HEK293T (cell line): ENCODE measurements at places on chromosomes 11 and 22.

DNA sequence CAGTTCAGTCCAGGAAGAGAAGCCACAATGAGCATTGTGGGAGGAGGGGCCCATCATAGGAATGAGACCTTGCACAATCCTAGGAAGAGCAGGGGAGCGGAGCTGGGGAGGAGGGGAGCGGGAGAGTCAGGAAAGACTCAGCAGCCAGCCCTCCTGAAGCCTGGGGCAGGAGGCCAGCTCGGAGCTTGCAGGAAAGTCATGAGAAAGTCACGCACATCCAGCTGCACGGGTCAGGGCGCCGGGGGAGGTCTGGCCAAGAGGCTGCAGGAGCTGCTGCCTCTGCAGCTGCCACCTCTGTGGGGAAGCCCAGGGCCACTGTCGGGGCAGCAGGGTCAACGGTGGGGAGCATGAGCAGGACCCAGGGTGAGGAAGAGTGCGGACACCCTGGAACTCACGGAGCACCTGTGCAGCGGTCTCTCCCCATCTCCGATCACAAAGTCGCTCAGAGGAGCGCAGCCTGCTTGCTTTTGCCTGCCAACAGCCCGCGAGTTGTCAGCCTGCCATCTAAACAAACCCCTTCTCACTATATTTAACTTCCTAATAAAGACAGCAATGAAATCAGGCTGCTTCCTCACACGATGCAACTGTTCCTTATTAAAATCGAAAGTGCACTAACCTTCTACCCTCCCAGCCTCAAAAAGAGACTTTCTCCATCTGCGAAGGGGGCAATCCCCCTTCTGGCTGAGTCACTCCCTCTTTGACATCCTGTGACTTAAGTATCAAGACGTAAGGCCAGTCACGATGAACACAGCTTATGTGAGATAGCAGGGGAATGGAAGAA is 52.9 kb upstream of the RTL6 start:
- no peak for DNase-seq

GRCh38 chr11:104581246-104581980 is 316.8 kb downstream of the CASP12 start:
- DNase-seq: no peak

DNA sequence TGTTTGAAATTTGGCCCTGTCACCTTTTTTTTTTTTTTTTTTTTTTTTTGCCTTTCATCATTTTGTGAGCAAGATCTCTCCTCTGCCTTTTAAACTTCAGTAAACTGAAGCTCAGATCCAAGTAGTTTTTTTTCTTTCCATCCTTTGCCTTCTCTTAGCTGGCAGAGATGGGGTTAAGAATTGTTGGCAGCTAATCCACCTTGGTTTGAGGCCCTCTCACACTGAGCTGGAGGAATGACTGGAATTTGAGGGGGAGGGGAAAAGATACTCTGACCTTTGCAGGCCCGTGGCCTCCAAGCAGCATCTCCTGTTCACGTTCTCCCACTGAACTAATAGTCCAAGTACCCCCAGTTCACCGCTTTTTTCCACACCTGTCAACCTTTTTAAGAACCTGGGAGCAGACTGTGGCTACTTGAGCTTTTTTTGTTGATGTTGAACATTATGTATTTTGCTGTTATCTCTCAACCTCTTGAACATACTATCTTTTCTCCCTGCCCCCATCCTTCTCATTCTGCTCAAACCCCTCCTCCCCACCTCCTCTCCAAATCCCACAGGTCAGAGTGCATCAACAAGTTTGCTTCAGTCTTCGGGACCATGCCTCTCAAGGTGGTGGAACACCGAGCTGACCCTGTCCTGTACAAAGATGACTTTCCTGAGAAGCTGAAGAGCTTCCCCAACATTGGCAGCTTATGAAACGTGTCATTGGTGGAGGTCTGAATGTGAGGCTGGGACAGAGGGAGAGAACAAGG is 66.2 kb downstream of the ALX4 start:
- DNase-seq: no peak

DNA sequence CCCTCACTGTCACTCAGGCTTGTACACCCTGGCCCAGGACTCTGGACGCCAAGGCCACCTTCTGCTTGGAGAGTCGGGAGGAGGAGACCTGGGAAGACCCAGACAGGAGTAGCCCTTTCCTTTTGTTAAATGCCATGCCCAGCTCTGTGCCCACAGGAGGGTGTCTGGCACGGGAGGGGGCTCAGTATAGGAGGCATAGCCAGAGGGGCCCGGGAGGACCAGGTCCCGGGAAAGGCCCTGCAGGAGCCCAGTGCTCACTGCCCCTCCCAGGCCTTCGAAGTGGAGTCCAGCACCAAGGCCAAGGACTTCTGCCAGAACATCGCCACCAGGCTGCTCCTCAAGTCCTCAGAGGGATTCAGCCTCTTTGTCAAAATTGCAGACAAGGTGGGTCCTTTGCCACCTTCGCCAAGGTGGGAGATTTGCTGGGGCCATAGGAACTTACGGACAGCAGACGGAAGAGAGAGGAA is 79.0 kb downstream of the MYO7A start:
- DNase-seq: no peak

GRCh38 chr22:17411213-17411612 is 42.0 kb downstream of the CECR2 start:
- DNase-seq: no peak
